AG09319 (cell line): ENCODE measurements at places on chromosomes 7 and 10.

GRCh38 chr7:35988105-35988504, 164.9 kb upstream of the EEPD1 start:
- no peak for DNase-seq

DNA sequence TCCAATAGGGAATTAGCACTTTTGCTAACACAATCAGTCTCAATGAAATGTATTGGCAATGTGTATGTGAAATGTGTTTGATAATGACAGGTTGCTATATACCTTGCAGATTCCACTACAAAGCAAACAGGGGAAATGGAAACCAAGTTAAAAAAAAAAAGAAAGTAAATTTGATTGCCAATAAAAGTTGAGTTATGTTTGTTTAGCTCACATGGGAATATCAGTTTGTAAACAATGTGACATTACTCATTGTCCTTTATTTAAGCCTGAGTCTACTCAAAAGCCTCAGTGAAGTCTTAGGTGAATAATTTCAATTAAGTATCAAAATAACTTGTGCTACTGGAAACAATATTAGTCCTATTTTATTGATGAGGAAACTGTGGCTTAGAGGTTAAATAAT, 285.2 kb downstream of the CACNA2D1 start:
- DNase-seq: no peak

- DNase-seq: no peak
Measured at GRCh38 chr10:114751856-114752255, 69.7 kb upstream of the FHIP2A start.

DNA sequence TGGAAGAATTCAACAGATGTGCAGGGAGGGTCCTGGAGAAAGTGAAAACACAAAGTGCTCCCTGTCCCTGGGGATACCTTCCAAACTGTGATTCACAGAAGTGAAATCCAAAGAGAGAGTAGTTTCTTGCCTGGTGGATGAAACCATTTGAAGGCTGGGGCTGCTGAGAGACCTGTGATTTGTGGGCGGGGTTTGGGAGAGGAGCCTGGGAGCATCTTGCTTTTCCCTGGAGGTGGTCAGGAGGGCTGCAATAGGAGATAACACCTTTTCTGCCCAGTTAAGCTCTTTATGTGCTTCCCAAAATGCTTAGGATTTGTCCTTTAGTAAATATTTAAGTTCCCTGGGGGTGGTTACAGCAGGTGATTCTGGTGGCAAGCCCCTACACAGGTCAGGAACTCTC, 105.3 kb upstream of the TPK1 start:
- DNase-seq: no peak

GRCh38 chr7:92674379-92674778, 84.2 kb upstream of the FAM133B start:
- DNase-seq: no peak

- DNase-seq: no peak
Measured at GRCh38 chr10:51861731-51862130, 162.3 kb upstream of the CSTF2T start.

GRCh38 chr10:73167458-73167782, 388 bp downstream of the ECD start:
- no peak for DNase-seq

GRCh38 chr10:109851616-109852474, 71.5 kb downstream of the XPNPEP1 start:
- no peak for DNase-seq

- DNase-seq: no peak
Measured at GRCh38 chr10:46245381-46245900, 41.4 kb upstream of the ANTXRL start.

DNA sequence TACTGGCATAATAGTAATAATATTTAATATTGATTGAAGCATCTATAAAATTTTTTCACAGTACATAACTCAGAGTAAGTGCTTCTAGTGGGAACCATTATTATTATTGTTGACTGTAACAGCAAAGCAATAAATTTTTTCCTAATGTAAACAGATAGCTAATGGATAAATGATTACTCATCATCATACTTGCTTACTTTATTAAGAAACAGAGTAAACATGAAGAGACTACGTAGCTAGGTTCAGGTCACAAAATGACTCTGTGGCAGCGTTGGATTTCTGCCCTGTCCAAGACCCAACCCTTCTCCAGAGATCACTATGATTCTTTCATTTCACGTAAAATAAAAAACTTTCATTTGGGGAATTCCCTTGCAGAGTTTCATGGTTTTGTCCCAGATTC, 8.3 kb upstream of the ABCB5 start:
- DNase-seq: no peak

GRCh38 chr10:17113346-17113745, 16.3 kb downstream of the CUBN start:
- DNase-seq: no peak

DNA sequence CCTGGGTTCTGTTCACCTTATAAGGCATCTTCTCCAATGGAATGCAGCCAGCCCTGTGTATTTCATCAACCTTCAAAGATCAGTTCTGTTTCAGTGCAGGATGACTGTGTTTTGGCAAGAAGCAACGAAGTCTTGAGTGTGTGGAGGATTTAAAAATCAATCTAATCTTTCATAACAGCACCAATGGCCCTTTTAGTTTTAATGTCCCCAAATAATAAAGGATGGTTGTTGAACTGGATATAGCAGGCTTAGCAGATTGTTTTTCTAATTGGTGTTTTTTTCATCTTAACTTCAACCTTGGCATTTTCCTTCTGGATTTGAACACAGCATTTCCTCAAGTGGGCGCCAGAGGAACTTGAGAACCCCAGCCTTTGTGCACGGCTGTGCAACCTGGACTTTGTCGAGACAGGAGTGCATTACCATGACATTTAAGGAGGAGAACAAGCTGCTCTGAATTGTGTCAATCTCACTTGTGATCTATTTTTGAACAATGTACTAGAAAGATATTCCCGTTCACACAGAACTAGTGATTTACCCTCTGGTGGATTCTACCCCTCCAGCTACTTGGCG, 313.3 kb upstream of the AKR1E2 start:
- DNase-seq: no peak

GRCh38 chr10:69346776-69347175, 68.5 kb downstream of the HK1 start:
- DNase-seq: no peak

- no peak for DNase-seq
Measured at GRCh38 chr7:85213500-85213899, 26.6 kb upstream of the SEMA3D start.

DNA sequence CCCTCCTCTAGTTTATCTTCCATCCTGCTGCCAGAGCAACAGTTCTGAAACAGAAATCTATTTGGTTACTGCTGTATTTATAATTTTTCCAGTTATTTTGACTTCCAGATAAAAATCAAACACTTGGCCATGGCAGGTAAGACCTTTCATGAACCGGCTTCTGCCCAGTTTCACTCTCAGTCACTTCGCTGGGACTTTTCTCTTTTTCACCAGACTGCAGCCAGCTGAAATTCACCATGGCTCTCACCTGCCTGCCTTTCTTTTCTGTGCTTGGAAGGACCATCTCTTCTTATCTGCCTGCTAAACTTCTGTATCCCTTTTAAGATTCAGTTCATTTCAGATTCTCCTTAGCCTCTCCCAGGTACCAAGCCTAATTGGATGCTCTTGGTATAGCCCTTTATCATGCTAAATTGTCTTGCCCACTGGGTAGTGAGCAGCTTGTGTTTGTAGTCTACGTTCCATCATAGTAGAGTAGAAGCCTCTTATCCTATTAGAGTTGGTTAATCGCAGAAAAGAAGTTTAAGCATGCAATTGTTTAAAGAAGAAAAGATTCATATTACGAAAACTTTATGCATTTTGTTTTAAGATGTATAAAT, 71.7 kb downstream of the TAF3 start:
- DNase-seq: no peak

DNA sequence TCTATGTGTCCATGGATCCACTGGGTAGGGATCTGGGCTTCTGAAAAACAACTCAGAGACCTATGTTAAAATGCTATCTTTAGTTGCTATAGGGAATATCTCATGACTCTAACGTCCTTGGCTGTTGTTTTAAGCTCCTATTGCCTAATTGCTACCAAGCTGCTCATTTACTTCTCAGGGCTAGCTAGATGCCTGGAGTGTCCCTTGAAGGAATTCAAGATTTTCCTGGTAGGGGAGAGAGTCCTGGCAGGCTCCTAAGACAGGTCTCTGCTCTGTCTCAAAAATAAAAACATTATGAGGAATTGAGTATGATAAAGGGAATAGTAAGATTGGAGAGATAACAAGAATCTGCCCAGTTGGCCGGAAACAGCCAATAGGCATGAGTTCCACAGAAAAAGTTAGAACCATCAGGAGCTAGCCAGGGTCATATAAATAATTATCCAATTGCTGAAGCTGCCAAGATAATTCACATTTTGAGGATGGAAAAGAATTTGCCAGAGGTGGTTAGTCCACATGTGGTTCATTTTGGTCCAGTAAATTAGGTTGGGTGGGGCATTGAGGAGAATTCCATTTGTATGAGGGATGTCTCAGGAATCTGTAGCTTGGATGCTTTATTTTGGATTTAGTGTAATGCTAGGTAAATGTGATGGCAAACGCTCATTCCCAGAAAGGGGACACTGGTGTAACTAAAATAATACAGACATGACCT, 362.7 kb upstream of the VSTM2A start:
- no peak for DNase-seq

DNA sequence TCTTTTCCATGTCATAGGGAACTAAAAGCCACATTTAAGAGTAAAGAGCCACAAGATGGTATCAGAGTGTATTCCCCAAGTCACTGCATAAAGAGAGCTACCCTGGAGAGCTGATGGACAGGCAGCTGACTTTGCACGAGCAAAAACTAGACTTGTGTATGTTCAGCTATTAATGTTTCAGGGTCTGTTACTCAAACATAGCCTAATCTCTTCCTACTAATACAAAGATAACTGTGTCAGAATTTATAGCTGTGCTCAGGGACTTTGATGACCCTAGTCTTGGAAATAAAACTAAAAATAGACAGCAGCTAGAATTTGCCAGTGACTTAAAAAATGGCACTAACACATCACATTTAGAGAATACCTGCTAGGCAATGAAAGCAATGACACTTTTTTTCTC, 45.5 kb upstream of the LRRTM3 start:
- no peak for DNase-seq

DNA sequence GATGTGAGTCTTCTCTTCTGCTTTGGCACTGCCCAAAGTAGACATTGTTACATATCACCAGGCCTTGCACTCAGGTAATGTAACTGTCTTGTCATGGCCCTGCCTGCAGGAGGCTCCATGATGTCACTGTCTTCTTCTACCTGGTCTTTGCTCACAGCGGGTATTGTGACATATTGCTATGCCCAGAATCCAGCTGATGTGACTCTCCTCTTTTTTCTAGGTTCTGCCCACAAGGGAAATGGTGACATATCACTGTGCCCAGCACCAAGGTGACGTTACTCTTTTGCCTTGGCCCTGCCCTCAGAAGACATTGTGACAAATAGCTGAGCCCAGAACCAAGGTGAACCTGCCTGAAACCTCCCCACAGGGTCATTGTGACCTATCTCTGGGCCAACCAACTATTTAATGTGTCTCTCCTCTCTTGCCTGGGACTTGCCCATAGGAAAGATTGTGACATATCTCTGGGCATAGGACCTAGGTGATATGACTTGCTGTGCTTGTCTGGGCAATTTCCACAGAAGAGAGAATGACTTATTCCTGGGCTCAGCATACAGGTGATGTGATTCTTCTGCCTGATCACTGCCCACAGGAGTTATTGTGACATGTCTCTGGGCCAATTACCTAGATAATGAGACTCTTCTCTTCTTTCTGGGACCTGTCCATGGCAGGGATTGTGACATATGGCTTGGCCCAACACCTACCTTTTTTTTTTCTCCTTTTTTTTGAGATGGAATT, 26.5 kb upstream of the ZNF107 start:
- no peak for DNase-seq

- DNase-seq: peak; percentile 5
Measured at GRCh38 chr7:157690833-157691585, 354.2 kb downstream of the DNAJB6 start.

- DNase-seq: no peak
Measured at GRCh38 chr7:55155351-55156117, 136.7 kb downstream of the EGFR start.

DNA sequence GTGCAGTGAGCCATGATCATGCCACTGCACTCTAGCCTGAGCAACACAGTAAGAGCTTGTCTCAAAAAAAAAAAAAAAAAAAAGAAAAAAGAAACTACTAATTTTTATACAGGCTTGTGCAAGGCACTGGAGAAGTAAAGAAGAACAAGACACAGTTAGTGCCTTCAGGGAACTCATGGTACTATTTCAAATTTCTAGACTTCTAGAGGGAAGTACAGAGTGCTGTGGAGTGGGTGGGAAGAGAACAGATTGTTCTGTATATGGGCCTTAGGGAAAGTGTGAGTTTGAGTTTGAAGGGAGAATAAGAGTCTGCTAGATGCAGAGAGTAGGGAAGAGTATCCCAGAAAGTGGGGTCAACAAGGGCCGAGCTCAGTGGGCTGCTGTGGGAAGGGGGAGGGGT, 234.8 kb downstream of the PHTF2 start:
- DNase-seq: no peak

DNA sequence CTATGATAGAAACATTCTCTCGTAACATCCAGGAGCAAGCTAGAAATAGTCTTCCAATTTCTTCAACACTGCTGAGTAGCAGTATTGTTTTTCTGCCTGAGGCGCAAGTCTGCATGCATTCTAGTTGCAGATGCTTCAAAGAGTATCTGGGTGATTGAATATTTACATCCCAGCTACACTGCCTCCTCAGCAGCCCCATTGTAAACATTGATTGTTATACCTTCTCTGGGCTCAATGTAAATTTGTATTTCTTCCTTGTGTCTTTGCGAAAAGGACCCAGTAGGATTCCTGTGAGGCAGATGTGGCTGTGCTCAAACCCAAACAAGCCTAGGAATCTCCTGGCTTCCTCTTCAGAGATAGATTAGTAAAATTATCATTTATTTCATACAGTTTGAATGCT, 320.7 kb downstream of the CDC14C start:
- DNase-seq: no peak

DNA sequence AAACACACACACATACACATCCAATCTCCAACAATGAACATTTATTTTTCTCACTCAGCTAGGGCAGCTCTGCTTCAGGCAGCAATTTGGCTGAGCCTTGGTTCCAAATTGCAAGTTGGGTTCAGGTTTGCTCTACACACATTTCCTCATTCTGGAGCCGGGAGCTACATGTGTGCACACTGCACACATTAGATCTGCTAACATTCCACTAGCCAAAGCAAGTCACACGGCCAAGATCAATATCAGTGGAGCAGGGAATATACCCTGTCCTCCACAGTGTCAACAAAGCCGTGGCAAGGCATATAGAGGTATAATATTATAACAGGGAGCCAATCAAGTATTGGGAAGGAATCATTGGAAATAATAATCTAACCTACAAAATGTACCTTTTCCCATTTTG, 57.5 kb upstream of the PPP1R3C start:
- no peak for DNase-seq

GRCh38 chr10:99872367-99873162, 90.1 kb downstream of the ABCC2 start:
- no peak for DNase-seq

DNA sequence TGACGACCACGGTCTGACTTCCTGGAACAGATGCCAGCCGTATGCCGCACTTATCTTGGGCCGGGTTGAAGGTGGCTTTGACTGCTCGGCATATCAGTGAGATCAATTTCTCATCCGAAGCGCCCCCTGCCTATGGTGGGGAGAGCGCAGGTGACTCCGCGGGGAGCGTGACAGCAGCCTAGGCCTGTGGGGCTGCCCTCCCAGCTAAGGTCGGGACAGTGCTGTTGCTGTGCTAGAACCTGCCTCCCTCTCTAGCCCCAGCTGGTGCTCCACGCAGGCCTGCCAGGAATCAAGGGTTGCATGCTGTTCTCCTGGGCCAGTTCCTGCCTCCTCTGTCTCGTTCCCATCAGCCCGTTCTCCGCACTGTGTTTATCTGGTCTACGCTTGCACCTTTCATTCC, 49.8 kb downstream of the PODXL start:
- DNase-seq: no peak
